Keratinocyte (primary cell): ENCODE measurements at places on chromosomes 2 and 18. TPM values are rescaled to one million over a fixed set of nuclear protein-coding genes. Genes with fewer than 3 reads are reported as not detected.

CRYGD gene
- polyA plus RNA-seq = not detected in 3 replicates

SDC1 gene
- polyA plus RNA-seq = 696 to 1,073 TPM (median 1,057 TPM) in 3 replicates

FOXD4L1 gene
- polyA plus RNA-seq = 0.05 to 0.09 TPM (median 0.08 TPM) in 3 replicates

DNA sequence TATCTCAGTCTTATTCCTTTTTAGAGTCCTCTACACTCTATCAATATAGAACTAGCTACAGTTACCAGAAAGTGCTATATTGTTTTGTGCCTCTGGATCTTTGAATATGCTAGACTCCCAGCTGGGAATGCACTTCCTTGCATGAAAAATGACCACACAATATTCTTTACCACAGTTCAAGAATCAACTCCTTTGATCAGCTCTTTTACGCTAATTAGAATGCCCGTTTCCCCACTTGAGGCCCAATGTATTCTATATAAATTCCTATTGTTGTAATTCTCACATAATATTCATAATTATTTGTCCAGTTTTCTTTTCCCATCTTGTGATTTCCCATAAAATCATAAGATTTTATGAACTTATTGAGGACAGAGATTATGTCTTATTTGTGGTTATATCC is 142.2 kb downstream of the UBE2E3 start:
- no peak overlapping the region for H3K4me3 ChIP-seq
- H3K27ac ChIP-seq = no peak overlapping the region
- H3K27me3 ChIP-seq = no peaks in the 10 kb centered on the region
- H3K36me3 ChIP-seq = no peaks in the 10 kb centered on the region
- H3K4me1 ChIP-seq = peaks cover 3% of the 10 kb centered on the region

GRCh38 chr2:26954135-26954534 is 16.3 kb upstream of the MAPRE3 start:
- no peak overlapping the region for H3K4me3 ChIP-seq
- no peak for DNase-seq
- no peaks in the 10 kb centered on the region for H3K4me1 ChIP-seq
- H3K27me3 ChIP-seq = peaks cover 30% of the 10 kb centered on the region
- H3K36me3 ChIP-seq = no peaks in the 10 kb centered on the region

DNA sequence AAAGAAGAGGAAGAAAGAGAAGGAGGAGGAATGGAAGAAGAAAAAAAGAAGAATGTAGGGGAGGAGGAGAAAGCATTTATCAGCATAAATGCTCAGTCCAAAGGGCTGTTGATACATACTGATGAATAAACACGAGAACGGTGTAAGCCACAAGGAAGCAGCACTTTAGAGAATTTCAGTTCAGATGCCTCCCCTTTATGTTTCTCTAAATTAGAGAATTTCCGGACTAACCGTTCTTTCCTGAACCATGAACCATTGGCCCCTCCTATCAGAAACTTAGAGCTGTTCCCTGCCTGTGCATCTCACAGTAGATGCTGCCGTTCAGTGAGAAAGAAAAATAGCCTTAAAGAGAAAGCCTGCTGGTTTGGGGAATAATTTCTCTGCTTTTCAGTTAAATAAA is 49.2 kb upstream of the TUBA3D start:
- H3K4me3 ChIP-seq = no peak overlapping the region
- no peaks in the 10 kb centered on the region for H3K36me3 ChIP-seq
- H3K27me3 ChIP-seq = peaks cover 24% of the 10 kb centered on the region
- no peak overlapping the region for H3K27ac ChIP-seq
- no peak for DNase-seq
- H3K4me1 ChIP-seq = no peaks in the 10 kb centered on the region

GRCh38 chr2:227818675-227819397 is 5.2 kb downstream of the CCL20 start:
- H3K27ac ChIP-seq = peak overlapping the region; percentile 87
- H3K27me3 ChIP-seq = no peaks in the 10 kb centered on the region

- no peak overlapping the region for H3K4me3 ChIP-seq
- H3K4me1 ChIP-seq = no peaks in the 10 kb centered on the region
- H3K36me3 ChIP-seq = no peaks in the 10 kb centered on the region
- H3K27ac ChIP-seq = no peak overlapping the region
- DNase-seq = no peak
Observed at GRCh38 chr2:239316562-239317465, 84.0 kb downstream of the HDAC4 start.
